Activated CD4-positive, alpha-beta T cell treated with anti-CD3 and anti-CD28 coated beads, Interleukin-2, amount 50 U/mL, for 24 hours (primary cell): ENCODE measurements at places on chromosomes 11 and 22.

GRCh38 chr22:44142421-44143104, 38.2 kb upstream of the PARVG start:
- DNase-seq, result no peak

DNA sequence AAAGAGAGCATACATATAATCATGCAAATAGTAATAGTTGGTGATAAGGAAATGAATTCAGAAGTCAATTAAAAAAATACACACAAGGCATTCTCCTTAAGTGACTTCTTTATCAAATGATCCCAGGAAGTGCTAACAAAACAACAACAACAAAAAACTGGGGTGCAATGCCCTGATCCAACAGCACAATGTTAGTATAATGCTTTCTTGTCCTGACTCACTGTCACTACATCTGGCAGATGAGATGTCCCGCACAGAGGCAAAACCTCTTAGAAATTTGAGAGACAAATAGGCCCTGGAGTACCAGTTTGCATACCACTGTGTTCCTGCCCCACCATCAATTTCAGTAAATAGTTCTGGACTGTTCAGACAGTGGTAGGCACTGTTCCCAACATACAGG, 11.0 kb upstream of the AMBRA1 start:
- DNase-seq, result no peak

- DNase-seq, result no peak
These were observed 41.5 kb downstream of the NECTIN1 start for GRCh38 chr11:119687373-119688046.

DNA sequence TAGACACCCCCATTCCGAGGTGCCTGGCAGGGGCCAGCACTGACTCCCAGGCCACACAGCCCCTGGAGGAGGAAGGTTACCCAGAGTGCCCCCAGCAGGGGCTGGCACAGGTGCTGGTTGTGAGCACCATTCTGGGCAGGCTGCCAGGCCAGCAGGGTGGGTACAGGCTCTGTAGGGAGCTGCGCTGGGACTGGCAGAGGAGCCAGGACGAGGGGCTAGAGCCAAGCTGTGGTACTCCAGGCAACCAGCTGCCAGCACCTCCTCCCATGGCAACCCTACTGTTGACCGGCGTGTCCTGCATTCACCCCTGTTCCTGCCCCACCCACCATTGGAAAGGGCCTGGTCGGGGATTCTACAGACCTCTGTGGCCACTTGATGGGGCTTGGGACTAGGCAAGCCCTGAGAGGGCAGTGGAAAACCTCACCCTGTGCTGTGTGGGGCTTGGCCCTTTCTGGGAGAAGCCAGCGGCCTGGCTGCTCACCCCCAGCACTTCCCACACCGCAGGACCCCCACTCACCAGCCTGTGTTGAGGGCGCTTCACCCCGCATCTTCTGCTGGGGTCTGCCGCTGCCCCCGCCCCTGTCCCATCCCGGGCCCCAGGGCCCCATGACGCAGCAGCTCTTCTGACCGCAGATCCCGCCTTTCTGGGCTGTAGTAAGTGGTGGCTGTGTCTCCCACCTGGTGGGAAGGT, 1.9 kb downstream of the CLDN5 start:
- DNase-seq, result no peak

DNA sequence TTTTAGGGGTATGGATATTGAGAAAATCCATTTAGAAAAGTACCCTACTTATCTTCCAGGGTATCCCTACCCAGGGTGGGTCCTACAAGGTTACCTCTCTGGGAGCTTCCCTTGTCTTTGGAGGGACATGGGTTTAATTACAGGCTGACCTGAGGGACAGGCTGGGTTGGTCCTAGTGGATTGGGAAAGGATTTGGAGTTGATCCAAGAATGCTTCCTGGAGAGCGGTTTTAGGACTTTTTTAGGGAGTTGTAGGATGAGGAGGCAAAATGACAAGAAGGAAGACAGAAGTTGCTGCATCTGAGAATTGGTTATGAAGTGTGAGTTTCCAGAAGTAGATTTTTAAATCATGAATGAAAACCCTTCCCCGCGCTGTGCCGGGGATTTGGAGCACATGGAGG, 61.8 kb upstream of the CRTAM start:
- no peak for DNase-seq

- no peak for DNase-seq
These were observed 35.7 kb downstream of the PPME1 start for GRCh38 chr11:74206746-74207145.

GRCh38 chr11:76266286-76267100, 60.2 kb upstream of the WNT11 start:
- DNase-seq, result no peak

- no peak for DNase-seq
These were observed 91.8 kb downstream of the TBC1D22A start for GRCh38 chr22:46854125-46854870.

- no peak for DNase-seq
These were observed 77.4 kb downstream of the FAM168A start for GRCh38 chr11:73520353-73521061.

DNA sequence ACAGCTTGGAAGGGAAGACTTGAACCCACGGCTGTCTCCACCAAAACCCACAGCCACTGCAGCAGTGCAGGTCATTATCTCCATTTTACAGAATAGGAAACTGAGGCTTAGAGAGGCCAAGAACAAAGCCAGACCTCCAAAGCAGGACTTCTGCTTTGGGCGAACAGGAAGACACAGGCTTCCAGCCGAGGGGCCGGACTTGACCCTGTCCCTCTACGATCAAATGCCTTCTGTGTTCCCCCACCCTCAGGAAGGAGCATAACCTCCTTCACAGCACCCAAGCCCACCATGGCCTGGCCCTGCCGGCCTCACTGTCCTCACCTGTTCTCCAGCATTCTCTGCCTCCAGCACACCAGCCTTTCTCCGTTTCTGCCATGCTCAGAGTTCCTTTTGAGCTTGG, 15.8 kb downstream of the IGLL1 start:
- DNase-seq, result no peak

DNA sequence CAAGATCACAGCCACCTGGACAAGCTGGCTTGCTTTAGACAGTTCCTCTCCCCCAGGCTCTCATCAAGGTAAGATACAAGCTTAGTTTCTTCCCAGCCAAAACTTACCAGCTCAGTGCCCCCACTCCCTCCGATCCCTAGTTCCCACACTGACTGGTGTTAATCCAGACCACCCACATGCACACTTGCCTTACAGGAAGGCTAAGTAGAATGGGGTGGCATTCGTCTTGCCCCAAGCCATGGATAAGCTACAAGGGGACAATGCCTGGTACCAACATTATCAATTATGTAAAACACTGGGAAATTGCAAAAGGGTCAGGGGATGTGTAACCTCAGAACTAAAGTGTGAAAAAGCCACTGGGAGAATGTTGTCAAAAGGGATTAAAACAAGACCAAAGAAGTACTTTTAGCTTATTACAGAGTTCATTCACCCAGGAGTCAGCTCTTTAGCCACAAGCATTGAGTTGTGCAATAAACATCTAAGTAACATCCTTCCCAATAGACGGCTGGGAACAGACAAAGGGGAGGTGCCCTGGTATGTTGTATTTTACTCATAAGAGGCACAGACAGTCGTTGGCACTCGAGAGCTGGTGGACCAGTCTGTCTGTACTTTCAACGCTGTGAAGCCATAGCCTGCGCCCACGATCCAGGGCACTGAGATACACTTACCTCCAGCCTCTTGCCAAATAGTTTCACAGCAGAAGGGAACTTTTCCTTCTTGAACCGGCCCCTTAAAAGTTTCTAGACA, 1.1 kb downstream of the DHCR7 start:
- no peak for DNase-seq

GRCh38 chr11:110112457-110112856, 19.3 kb downstream of the ZC3H12C start:
- DNase-seq, result no peak

- no peak for DNase-seq
These were observed 17.1 kb upstream of the SYTL2 start for GRCh38 chr11:85827748-85828639.

GRCh38 chr11:42036201-42036600, 576.7 kb upstream of the LRRC4C start:
- no peak for DNase-seq

DNA sequence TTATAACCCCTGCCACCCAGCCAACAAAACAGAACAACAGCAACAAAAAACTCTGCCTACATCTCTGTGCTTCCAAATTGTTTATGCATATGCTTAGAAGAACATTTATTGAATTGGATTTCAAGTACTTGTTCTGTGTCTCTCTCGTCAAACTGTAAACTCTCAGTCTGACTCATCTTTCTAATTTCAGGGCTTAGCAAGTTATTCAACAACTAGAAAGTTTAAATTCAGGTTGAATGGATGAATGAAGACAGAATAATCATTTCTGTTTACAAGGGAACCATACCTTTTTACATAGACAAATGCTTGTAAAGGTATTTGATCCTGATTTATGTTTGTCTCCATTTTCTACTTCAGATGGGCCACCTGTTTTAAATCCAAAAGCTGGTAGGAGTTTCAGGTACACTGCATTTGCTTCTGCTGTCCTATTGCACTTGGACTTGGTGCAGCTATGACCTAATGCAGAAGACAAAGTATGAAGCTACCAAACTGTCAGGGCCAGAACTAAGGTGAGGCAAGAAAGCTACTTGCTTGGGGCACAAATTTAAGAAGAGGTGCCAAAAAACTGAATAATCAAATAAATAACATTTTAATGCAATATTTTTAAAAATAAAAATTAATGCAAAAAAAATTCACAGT, 1.6 kb upstream of the FBXO3 start:
- no peak for DNase-seq

GRCh38 chr11:45107029-45107428, 39.4 kb upstream of the PRDM11 start:
- no peak for DNase-seq

DNA sequence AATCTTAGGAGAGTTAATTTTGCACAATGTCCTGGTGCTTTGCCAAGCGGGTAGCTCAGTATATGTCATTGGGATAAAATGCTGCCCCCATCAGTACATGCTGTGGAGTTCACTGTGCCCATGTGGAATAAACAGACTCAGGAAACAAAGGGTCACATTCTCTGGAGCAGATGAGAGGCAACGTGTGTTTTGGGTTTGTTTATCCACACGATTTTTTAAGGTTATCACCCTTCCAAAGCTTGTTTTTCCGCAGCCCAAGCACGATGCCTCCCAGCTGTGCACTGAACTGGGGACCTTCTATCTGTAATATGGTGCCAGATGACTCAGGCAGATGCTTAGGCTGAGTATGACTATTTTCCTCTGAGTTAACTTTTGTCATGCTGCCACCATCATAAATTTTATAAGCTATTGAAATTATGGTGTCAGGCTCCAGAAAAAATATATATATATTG, 6.5 kb downstream of the OR4D6 start:
- no peak for DNase-seq

GRCh38 chr11:118042796-118043195, 34.1 kb upstream of the TMPRSS4 start:
- no peak for DNase-seq

GRCh38 chr11:95154514-95154913, 64.9 kb downstream of the ENDOD1 start:
- peak; percentile 54 for DNase-seq

DNA sequence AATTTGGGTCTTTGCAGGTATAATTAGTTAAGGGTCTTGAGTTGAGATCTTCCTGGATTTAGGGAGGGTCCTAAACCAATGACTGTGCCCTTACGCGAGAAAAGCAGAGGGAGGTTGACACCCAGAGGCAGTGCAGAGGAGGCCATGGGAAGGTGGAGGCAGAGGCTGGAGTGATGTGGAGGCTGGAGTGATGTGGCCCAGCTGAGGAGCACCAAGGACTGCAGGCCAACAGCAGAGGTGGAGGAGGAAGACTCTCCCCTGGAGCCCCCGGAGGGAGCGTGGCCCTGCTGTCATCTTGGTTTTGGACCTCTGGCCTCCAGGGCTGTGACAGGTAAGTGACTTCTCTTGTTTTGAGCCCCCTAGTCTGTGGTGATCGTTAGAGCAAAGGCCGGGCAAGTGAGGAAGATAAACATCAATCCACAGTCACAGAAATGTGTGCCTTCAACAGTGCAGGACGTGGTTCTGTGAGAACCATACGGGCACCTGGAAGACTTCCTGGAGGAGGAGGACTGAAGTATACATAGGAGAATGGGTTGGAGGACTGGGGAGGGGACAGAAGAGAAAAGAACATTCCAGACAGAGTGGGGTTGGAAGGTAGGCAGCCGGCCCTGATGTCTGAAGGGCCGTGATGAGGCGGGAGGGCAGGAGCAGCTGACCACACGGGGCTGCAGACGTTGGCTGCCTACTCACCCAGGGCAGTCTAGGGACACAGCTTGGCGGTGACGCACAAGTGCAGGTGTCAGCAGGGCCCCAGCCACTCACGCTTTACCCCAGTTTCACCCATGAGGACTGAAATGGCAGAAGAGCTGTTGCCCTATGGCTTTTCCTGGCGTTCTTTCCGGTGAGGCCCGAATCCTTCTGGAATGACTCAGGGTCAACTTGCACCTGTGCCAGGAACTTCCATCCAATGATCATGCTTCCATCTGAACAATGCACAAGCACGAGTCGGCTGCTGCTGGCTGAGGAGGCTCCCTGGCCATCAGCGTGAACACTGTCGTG, 270.2 kb downstream of the CTTN start:
- no peak for DNase-seq

- DNase-seq, result no peak
These were observed 1250.5 kb downstream of the BRD1 start for GRCh38 chr22:48577014-48577690.

DNA sequence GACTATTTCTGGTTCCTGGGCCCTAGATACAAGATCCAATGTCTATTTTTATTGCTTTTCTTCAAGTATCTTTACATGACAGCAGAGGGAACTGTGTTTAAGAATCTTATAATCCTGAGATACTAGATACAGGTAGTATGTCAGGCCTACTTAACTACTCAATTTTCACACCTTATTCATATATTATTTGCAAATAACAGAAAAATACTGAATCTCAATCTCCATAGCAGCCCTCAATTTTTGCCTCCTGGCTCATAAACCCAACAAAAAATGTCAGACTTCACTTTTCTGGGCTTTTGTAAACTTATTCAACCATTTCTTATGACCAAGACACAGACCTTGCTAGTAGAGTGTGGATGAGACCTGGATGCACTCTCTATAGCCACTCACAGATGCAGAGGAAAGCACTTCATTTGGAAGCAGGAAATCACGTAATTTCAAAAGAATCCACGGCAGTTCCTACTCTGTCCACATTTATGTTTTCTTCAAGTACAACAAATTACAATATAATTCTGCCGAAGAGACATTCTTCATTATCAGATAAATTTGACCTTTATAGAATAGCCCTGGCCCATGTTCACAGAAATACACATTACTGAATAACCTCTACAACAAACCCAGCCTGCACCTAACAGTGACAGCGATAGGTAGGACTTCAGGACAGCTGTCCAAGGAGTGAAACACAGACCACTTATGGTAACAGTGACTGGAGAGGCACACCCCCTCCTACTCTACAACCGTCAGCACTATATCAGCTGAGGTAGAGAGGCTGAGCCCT, 62.0 kb upstream of the YPEL1 start:
- DNase-seq, result no peak
